ENCODE measurements at places on chromosomes 6 and 20. TPM values are rescaled to one million over a fixed set of nuclear protein-coding genes. Genes with fewer than 3 reads are reported as not detected.

DNA sequence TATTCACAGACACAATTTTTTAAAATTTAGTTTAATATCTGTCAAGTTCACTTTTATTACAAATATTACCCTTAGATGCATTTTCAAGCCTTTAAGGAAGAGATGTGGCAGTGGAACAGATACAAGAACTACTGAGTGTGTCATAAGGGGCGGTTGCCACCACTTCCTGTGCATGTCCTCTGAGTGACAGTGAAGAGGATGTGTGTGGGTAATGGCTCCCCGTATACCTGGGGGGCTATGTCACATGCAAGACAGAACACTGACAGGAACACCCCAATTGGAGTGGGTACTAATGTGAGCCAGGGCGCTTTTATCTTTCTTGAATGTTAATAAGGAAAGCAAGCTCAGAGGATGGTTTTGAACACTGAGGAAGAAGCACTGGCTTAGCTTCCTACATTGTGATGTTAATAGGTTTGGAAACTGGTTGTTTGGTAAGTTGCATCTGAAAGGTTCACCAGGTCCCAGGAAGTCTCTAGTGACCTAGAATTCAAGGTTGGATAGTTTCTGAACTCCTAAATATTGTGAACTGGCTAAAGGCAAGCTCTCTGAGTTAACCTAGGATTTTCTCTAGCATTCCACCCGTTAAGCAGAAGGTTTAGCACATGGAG lies 83.4 kb upstream of the ASF1A start:
- DNase-seq, result no peak

GRCh38 chr6:9388596-9388995 lies 953.3 kb upstream of the SLC35B3 start:
- no peak for DNase-seq

- no peak for DNase-seq
These were observed 13.4 kb downstream of the PHIP start for GRCh38 chr6:79064635-79065034.

- DNase-seq, result no peak
These were observed 274.0 kb upstream of the PREP start for GRCh38 chr6:105676857-105677256.

GRCh38 chr6:11750682-11751081 lies 27.9 kb downstream of the ADTRP start:
- DNase-seq, result no peak

ZSCAN16 gene
- 2.8 TPM for total RNA-seq

DNA sequence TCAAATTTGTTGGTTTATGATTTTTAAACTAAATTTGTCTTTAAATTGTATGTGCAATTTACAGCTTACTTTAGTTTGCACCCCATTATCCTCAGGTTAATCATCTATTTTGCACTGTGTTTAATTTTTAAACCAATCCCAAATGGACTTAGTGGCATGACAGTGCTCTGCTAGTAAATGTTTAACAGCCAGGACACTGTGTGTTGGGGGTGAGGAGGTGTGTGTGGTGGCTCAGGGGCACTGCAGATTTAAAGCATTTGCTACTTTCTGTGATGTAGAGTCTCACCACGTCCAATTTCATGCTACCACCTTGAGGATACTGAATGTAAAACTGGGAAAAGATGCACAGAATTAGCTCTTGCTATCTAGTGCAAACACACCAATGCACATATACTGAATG lies 225.7 kb downstream of the HAO1 start:
- DNase-seq, result no peak

DNA sequence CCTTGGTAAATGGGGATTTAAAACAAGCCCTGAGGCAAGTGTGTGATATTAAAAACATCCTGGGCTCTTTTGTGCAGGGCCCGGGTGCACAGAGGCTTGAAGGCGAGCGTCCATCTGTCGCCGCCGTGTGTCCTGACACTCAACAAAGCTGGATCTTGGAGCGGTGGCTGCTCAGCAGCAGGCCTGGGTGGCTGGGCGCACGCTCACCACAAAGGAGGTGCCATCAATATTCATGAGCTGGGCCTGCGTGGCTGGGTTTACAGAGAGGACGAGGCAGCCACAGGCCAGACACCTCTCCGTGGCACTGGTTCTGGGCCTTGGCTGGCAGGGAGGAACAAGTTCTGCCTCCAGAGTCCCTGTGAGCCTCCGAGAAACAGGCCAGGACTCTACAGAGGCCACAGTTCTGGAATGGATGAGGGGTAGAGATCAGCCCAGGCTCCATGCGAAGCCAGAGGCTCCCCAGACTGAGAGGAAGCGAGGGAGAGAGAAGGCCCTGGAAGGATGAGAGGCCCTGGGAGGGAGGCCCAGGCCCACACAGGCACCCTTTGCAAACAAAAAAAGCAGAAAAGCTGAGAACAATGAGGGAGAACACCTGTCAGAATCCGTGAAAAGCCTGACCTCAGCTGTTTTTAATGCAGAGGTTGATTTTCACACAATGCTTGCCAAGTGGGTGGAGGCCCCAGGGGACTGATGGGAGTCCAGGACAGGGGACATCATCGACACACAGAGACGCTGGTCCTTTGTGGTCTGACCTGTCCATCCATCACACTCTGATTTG lies 21.9 kb downstream of the BHLHE23 start:
- DNase-seq, result no peak

TGM3 gene
- 16.6 TPM for total RNA-seq

GRCh38 chr6:157326979-157327378 lies 3.7 kb upstream of the TMEM242 start:
- DNase-seq, result no peak

- no peak for DNase-seq
These were observed 270.9 kb downstream of the NKAIN2 start for GRCh38 chr6:124074606-124075005.

DNA sequence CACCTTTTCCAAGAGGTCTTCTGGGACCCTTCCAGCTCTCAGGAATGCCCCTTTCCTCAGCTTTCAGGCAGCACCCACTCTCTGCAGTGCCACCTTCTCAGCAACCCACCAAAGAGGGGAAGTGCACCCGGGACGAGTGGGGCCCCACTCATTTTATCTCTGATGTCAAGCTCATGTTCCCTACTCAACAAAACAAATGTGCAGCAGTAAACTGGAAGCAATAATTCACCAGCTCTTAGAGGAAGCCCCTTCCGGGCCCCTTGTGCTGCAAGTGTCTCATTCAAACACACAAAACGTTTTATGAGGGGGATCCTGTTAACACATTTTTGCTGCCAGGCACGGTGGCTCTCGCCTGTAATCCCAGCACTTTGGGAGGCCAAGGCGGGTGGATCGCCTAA lies 13.6 kb downstream of the GFOD1 start:
- no peak for DNase-seq

DNA sequence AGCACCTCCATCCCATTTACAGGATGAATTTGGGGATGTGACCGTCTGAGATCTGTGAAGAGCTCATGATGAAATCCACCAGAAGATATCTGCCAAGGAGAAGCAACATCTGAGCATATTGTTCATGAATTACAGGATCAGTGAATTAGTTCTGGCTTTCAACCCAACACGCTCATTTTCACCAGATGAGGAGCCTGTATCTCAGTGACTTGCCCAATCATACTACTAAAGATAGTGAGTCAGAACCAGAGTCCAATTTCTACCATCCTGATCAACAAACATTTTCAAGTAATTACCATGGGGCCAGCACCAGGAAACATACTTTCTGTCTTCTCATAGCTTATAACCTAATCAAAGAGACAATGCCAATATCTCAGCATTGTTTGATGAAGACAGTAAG lies 116.6 kb downstream of the ZDHHC14 start:
- no peak for DNase-seq

SEMG2 gene
- not detected for total RNA-seq

NR2E1 gene
- total RNA-seq, result not detected

DNA sequence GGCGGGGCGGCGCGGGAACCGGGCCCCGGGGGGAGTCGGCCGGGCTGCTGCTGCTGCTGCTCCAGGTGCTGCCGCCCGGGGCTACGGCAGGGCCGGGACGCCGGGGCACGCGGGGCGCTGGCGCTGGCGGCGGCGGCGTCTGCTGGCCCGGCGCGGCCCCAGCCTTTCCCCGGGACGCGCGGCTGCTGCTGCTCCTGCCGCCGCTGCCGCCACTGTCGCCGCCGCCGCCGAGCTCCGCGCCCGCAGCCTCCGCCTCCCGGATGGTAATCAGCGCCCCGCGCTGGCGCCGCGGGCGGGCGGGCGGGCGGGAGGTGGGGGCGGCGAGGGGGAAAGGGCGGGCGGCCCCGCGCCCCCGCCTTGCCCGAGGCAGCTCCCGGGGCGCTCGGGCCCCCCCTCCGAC lies 306 bp downstream of the EBF4 start:
- DNase-seq, result no peak

C6orf163 gene
- 5.6 TPM for total RNA-seq

PRPH2 gene
- 2.8 TPM for total RNA-seq

DNA sequence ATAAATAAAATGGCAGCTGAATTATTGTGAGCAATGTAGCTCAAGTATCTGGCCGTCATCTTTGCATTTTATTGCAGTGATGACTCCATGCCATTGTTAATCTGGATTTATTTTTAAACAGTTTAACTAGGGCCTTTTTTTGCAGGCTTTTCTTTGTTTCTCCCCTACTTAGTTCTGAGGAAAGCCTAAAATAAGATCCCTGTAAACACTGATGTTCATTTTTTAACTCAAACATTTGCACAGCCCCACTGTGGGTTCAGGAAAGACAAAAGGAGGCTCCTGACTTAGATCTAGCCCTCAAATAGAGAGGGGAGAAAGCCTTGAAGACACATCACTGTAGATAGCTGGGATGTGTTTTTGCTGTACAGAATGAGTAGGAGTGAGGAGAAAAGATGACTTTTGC lies 69.2 kb downstream of the PLEKHG1 start:
- peak; percentile 78 for DNase-seq

BNIP5 gene
- 0.10 TPM for total RNA-seq

DNA sequence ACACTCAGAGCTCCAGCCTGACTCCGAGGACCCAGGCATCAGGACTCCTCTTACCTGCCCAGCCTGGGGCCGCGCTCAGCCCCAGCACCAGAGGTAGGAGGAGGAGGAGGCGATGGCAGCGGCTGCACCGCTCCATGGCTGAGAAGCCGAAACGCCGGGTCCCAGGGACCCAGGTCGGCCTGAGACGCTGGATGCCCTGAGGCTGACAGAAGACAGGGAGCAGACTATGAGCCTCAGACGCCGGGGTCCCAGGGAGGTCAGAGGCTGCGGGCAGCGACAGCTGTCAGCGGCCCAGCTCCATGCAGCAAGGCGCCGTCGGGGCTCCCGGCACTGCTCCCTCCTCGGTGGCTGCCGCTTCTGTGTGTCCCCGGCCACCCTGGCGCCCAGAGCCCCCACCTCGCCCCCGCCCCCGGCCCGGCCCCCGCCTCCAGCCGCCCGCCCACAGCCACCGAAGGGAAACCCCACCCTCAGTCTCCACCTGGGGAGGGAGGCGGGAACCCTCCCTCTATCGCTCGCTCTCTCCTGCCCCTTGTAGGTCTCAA lies at the start of gene COL11A2:
Gene COL11A2 (minus strand): TSS at position 363 of the 542 bp plus-strand sequence. CDS start 227 bp downstream, at position 136.
- no peak for DNase-seq

PCSK2 gene
- 2.2 TPM for total RNA-seq

CST5 gene
- total RNA-seq, result not detected

DNA sequence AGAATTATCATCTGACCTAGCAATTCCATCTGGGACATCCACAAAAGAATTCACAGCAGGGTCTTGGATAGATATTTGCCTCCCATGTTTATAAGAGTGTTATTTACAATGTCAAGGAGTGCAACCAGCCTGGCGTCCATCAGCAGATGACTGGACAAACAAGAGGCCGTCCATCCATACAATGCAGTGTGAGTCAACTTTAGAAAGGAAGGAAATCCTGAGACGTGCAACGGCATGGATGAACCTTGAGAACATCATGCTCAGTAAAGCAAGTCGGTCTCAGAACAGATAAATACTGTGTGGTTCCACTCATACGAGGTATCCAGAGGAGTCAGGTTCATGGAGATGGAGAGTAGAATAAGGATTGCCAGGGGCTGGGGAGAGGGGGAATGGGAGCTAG lies 46.4 kb downstream of the FOXF2 start:
- DNase-seq, result no peak

SPACA1 gene
- total RNA-seq, result not detected

PI16 gene
- total RNA-seq, result 10.1 TPM

Measured in skin of body (tissue), 3 donors.